ENCODE measurements at places on chromosomes 7 and 10. TPM values are rescaled to one million over a fixed set of nuclear protein-coding genes. Genes with fewer than 3 reads are reported as not detected.

The HEPACAM2 gene
- 2.7 TPM for polyA plus RNA-seq

GRCh38 chr7:158280448-158281144 is 307.0 kb downstream of the PTPRN2 start:
- no peak for DNase-seq

The ETV1 gene
- 55.3 TPM for polyA plus RNA-seq

DNA sequence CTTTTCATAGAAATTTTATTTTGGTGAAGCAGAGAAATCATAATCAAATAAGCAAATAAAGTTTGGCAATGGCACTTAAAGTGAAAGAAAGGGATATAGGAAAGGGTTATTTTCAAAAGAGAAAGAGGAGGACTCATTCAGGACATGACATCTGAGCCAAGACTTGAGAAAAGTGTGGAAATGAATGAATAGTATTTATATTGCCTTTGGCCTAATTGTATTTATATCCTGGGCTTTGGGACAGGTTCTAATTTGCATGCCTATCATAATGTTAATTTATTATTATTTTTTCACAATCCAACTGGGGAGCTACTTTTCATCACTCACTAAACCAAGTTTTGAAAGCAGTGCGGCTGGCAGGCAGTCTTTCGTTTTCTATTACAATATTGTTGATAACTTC is 376.8 kb downstream of the HGF start:
- no peak for DNase-seq

- no peak for DNase-seq
These were observed 720 bp downstream of the SNCG start for GRCh38 chr10:86958901-86959736.

DNA sequence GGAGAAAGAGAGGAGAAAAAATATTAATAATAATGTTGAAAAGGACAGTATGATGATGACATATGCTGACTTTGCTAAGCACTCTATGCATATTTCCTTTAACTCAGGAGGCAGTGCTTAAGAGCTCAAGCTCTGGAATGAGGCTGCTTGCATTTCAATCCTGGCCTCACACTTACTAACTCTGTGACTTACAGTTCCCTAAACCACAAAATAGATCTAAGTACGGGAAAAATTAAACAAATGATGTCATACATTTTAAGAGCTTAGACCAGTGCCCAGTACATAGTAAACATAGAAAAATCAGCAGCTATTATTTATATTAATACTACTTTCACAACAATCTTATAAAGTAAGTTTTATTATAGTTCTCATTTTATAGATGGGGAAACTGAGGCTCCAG is 61.3 kb downstream of the GFRA1 start:
- no peak for DNase-seq

GRCh38 chr10:128934492-128934891 is 532.5 kb upstream of the MGMT start:
- no peak for DNase-seq

- no peak for DNase-seq
These were observed 53.6 kb upstream of the LRRC17 start for GRCh38 chr7:102859084-102859798.

DNA sequence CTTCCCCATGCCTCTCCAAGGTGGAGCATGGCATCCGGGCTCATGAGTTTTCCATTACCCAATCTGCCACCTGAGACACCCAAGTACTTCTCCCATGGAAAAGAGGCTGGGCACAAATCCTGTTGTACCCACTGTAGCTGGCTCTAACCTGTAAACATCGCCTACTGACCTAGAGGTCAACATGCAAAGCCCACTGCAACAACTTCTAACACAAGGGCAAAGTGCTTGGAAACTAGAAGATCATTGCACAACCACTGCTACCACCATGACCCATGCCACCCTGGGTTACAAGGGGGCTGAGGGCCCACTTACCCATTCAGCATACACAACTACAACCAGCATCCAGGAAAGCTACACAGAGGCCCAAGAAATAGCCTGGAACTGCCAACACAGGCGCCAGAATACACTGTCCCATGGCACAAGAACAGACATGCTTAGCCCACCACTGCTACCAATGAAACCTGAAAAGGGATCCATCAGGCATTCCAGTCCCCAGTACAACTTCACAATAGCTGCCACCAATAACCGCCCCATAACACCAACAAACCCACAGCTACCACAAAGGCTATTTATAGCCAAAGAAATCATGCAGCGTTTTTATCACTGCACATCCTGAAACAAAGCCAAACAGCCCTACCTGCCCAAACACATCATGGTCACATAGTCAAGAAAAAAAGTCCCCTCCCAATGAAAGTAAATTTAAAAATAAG is 63.4 kb downstream of the RNF32 start:
- no peak for DNase-seq

The CCDC146 gene
- 16.1 TPM for polyA plus RNA-seq

DNA sequence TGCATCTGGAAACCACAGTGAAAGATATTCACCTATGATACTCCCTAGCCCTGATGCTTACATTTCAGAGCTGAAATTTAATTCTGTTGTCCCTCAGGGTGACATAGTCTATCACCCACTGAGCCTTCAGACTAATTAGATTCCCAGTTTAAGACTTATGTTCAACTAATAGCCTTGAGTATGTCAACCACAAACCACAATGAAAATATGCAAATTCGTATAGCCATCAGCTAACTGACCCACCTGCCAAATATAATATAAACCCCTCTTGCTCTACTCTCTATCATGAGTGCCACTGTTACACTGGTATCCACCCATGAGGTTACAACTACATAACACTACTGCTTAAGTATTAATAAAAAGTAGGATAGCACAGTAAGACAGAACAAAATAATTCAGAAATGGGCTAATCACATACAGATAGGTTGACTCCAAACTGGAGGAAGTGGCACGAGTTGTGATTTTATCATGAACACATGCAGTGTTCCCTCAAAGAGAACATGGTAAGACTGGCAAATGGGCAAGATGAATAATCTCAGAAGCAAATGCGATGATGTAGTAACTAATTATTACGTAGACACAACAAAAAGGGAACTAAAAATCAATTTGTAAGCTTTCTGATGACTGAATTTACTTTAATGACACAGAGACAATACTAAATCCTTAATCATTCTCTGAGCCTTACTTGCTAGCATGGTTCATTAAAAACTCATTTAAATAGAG is 290.6 kb downstream of the PARD3 start:
- DNase-seq: no peak

GRCh38 chr7:19145434-19146115 is 354 bp upstream of the FERD3L start:
- DNase-seq: no peak

GRCh38 chr10:131700506-131700905 is 200.3 kb upstream of the PPP2R2D start:
- DNase-seq: no peak

The WDR86 gene
- 21.3 TPM for polyA plus RNA-seq

The OPN1SW gene
- 1.4 TPM for polyA plus RNA-seq

The ZWINT gene
- 46.5 TPM for polyA plus RNA-seq

DNA sequence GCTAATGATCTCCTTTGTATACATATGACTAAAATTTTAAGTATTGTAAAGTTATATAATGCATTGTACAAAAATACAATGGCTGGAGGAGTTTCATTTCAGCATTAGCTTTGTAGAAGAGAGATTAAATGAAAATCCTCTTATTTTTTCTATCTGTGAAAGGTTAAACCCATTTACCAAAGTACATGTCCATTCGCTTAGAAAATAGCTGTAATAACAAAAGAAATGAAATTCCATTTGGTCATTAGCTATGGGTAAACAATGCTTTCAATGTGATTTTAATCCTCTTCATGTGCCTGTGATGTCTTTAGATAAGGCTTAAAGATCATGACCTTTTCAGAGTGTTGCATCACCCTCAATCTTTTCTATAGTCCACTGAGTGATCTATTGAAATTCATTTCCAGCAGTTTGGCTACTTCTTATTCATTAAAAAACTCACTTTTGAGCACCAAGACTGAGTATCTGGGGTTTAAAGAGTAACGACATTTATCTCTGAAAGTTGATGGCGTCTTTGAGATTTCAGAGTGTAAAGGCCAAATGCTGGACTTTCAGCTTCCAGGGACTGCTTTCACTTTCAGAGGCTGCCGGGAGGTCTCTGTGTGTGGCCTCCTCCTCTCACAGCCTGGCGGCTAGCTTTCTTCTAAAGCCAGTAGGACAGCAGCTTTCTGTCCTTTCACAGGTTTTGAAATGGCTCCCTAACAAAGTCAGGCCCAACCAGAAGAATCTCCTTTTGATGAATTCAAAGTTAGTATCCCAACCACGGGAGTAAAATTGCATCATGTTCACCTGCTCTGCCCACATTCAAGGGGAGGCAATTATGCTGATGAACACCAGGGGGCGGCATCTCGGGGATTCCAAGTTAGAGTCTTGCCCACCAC is 701.4 kb upstream of the COBL start:
- DNase-seq: peak; percentile 79

DNA sequence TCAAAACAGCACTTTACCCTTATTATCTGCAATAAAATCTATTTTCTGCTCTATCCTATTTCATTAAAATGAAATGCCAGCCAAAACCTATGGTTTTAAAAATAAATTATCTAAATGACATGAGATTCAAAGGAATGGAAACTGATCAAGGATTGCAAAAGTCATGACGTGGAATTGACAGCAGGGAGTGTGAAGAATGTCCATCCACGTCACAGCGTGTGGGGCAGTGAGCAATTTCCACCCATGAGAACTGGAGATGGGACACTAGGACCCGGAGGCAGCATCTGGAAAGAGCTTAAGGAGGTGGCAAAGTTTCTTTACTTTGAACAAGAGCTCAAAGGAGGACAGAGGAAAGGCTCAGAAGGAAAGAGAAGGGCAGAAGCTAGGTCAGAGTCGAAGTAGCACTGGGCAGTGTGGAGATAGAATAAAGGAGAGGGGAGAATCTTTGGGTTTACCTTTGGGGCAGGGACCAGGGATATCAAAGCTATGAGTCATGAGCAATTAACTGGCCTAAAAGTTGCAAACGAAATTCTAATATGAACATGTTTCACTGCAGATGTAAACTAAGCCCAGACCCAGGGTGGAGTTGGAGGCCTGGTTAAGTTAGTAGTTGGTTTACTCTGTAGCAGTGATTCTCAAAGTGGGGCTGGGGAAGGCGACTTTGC is 24.9 kb upstream of the STK17A start:
- DNase-seq: no peak

- no peak for DNase-seq
These were observed 106.7 kb downstream of the TES start for GRCh38 chr7:116316838-116317628.

DNA sequence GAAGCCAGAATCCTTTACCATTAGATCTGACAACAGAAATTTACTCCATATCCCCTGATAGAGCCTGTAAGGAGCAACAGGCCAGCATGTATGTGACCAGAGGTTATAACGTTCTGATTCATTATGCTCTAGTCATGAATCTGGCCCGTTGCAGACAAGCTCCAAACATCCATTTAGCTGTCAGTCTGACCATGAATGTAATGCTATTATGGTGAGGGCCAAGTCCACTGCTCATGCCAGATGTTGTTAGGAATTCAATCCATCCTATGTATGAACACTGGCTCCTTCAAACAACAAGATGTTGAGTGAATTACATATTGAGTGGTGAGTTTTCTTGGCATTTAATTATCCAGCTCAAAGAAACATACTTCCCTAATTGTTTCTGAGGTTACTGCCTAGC is 610.1 kb upstream of the ANKRD30A start:
- DNase-seq: no peak

- DNase-seq: no peak
These were observed 82.6 kb downstream of the ATE1 start for GRCh38 chr10:121845044-121845784.

DNA sequence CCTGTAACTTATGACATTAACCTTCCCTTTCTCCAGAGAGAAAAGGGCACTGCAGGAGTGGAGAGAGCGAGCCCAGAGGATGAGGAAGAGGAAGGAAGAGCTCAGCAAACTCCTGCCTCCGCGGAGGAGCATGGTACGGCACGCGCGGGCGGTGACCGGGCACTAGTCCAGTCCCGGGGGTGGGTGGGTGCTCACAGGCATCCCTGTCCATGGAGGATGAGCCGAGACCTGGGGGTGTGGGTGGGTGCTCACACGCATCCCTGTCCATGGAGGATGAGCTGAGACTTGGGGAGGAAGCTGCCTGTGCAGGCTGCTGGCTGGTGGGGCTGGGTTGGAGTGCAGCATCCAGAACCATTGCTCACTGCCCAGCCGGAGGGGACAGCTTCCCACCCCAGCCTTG is 23.8 kb downstream of the LRRC27 start:
- DNase-seq: peak; percentile 82

DNA sequence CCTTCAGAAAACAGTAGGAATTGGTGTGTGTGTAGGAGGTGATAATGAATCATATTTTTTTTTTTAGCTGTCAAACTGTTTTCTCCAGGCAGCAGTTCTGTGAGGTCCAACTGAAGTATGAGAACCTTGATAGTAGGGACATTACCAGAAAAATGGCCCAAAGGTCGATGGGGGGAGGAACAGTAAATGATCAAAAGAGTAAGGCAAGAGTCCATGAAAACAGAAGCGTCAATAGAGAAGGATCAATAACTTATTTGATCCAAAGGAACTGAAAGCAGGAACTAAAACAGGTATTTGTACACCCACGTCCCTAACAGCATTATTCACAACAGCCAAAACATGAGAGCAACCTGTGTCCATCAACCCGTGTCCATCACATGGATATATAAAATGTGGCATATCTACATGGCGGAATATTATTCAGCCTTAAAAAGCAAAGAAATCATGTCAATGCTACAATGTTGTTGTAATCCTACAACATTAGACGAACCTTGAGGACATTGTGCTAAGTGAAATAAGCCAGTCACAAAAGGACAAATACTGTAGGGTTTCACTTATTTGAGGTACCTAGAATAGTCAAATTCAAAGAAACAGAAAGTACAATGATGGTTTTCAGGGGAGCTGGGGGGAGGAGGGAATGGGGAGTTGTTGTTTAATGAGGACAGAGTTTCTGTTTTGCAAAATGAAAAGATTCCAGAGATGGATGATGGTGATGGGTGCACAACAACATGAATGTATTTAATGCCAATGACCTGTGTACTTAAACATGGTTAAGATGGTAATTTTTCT is 214.0 kb upstream of the KLF14 start:
- DNase-seq: no peak

GRCh38 chr7:32583791-32584190 is 88.5 kb downstream of the AVL9 start:
- no peak for DNase-seq

DNA sequence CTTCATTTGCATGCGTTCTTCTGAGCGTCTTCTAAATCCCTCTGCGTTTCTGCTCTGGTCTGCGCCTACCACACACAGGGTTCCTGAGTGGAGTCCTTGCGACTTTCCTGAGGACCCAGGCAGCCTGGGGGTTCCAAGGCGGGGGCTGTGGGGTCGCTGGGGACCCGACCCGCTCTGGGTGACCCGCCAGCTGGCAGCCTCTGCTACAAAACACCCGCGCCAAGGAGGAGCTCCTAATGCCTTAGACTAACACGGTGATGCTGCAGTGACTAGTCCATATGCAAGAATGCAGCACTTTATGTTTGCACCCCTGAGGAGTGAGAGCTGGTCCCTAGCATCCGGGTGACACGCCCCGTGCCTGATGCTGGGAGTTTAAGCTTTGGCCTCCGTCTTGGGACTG is 367.0 kb upstream of the POM121L12 start:
- no peak for DNase-seq

- DNase-seq: no peak
These were observed 11.6 kb downstream of the CCAR1 start for GRCh38 chr10:68732651-68733050.

- DNase-seq: no peak
These were observed 204.7 kb downstream of the PRPF18 start for GRCh38 chr10:13791483-13791882.
